Ovary (tissue), 10 donors: ENCODE measurements at places on chromosomes 5 and 9. TPM values are rescaled to one million over a fixed set of nuclear protein-coding genes. Genes with fewer than 3 reads are reported as not detected.

DNA sequence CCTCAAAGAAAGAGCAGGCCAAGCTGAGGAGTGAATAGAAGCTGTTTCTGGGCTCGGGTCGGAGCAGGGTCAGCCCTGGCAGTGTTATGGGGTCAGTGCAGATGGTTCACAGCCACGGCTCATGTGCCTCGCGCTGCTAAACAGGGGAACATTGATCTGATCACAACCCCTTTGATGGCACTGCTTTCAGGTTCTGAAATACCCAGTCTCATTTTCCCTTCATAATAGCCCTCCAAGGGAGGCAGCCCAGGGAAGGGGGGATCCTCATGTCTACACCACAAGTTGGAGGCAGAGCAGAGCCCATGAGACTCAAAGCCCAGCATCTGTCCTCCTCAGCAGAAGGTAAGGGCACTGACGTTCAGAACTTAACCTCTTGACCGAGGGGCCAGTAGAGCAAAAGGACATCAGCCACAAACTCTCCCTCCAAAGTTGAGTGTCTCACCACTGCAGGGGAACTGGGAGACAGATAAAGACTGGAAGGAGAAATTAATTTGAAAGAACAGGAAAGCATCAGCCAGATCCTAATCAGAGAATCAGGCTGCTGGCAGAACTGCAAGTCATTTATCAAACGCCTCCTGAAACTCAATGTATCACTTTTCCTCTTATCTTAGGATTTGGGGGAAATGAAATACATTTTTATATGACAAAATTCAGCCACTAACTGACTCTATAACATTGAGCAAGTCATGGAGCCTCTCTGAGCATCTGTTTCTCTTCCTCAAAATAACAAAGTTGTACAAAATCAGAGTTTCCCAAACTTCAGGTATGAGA is 110.6 kb downstream of the SH3TC2 start:
- H3K4me3 ChIP-seq, result no peak overlapping the region
- no peak for DNase-seq
- no peak overlapping the region for H3K27ac ChIP-seq
- no peaks in the 10 kb centered on the region for H3K36me3 ChIP-seq
- no peaks in the 10 kb centered on the region for H3K4me1 ChIP-seq

- no peaks in the 10 kb centered on the region for H3K4me1 ChIP-seq
- peak; percentile 35 for DNase-seq
- no peaks in the 10 kb centered on the region for H3K36me3 ChIP-seq
- H3K4me3 ChIP-seq, result no peak overlapping the region
- no peak overlapping the region for H3K27ac ChIP-seq
- no peaks in the 10 kb centered on the region for H3K27me3 ChIP-seq
Observed at GRCh38 chr5:119398727-119399466, 43.1 kb downstream of the TNFAIP8 start.

- no peak overlapping the region for H3K4me3 ChIP-seq
- no peaks in the 10 kb centered on the region for H3K27me3 ChIP-seq
- no peak for DNase-seq
- no peak overlapping the region for H3K27ac ChIP-seq
- H3K4me1 ChIP-seq, result no peaks in the 10 kb centered on the region
- H3K36me3 ChIP-seq, result no peaks in the 10 kb centered on the region
Observed at GRCh38 chr5:43859309-43859708, 256.3 kb downstream of the NNT start.

DNA sequence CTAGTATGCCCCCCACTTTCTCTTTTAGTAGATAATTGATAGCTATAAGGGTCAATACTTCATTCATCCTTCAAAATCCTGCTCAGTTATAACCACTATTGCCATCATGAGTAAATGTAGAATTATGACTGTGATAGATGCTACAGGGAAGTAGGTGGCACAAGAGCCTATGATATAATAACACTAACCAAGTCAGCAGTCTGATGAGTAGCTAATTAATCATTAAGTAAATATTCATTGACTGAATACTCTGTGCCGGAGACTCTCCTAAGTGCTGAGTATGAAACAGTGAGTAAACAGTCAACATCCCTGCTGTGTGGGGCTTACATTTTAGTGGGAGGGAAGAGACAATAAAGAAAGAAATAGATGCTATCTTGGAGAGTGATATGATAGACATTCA is 430.3 kb upstream of the ZNF462 start:
- H3K36me3 ChIP-seq, result no peaks in the 10 kb centered on the region
- no peaks in the 10 kb centered on the region for H3K4me1 ChIP-seq
- H3K27me3 ChIP-seq, result no peaks in the 10 kb centered on the region
- H3K4me3 ChIP-seq, result no peak overlapping the region
- no peak for DNase-seq

GRCh38 chr5:10634562-10634961 is 70.7 kb downstream of the ANKRD33B start:
- no peak for DNase-seq
- no peak overlapping the region for H3K4me3 ChIP-seq
- no peak overlapping the region for H3K27ac ChIP-seq
- H3K27me3 ChIP-seq, result no peaks in the 10 kb centered on the region
- no peaks in the 10 kb centered on the region for H3K36me3 ChIP-seq

GRCh38 chr5:53350991-53351770 is 129.2 kb upstream of the FST start:
- H3K4me3 ChIP-seq, result no peak overlapping the region
- no peak for DNase-seq
- no peaks in the 10 kb centered on the region for H3K4me1 ChIP-seq
- H3K27ac ChIP-seq, result no peak overlapping the region

DNA sequence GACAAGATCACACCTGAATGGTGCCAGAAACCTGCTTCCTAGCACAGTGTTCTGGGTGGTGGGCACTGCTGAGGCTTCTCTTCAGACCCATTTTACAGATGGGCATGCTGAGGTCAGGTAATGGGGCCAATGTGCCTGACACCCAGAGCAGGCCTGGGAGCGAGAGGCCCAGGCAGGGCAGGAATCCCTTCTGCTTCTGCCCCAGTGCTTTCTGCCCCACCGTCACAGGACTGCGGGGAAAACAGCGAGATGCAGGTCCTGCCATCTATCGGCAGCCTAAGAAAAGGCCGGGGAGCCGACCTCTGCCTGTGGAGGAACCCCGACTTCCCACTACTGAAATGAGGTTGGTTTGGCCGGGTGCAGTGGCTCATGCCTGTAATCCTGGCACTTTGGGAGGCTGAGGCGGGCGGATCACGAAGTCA is 22.8 kb upstream of the RNU6ATAC start:
- H3K4me1 ChIP-seq, result peaks cover 25% of the 10 kb centered on the region
- no peak overlapping the region for H3K27ac ChIP-seq
- H3K27me3 ChIP-seq, result no peaks in the 10 kb centered on the region
- no peaks in the 10 kb centered on the region for H3K36me3 ChIP-seq
- H3K4me3 ChIP-seq, result no peak overlapping the region

- no peaks in the 10 kb centered on the region for H3K27me3 ChIP-seq
- no peak overlapping the region for H3K4me3 ChIP-seq
- H3K36me3 ChIP-seq, result no peaks in the 10 kb centered on the region
Observed at GRCh38 chr9:77954013-77954665, 77.5 kb downstream of the GNAQ start.

- H3K36me3 ChIP-seq, result no peaks in the 10 kb centered on the region
- no peak overlapping the region for H3K4me3 ChIP-seq
- H3K27me3 ChIP-seq, result no peaks in the 10 kb centered on the region
- no peak for DNase-seq
- peaks cover 8% of the 10 kb centered on the region for H3K4me1 ChIP-seq
Observed at GRCh38 chr5:102911973-102912372, 156.9 kb downstream of the PAM start.

GRCh38 chr5:64876203-64876602 is 107.5 kb downstream of the CWC27 start:
- no peak for DNase-seq
- H3K4me1 ChIP-seq, result no peaks in the 10 kb centered on the region
- no peak overlapping the region for H3K27ac ChIP-seq

DNA sequence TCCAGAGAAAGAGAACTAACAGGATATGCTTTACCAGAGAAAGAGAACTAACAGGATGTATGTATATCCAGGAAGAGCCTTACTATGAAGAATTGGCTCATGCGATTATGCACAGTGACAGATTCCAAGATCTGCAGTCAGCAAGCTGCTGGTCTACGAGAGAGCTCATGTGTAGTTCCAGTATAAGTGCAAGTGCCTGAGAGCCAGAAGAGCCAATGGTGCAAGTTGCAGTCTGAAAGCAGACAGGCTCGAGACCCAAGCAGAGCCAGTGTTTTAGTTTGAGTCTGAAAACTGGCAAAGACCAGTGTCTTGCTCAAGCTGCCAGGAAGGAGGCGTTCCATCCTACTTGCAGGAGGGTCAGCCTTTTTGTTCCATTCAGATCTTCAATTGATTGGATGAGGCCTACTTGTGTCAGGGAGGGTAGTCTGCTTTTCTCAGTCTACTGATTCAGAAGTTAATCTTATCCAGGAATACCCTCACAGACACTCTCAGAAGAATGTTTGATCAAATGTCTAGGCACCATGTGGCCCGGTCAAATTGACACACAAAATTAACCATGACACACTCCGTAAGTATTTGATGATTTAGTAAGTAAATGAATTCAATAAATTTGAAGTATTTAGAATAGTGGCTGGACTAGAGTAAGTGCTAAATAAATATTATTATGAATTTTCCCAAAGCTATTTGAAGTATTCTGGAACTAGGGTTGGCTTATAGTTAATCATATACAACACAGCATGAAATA is 372.1 kb upstream of the SGCD start:
- no peaks in the 10 kb centered on the region for H3K36me3 ChIP-seq
- H3K27ac ChIP-seq, result no peak overlapping the region
- H3K4me3 ChIP-seq, result no peak overlapping the region
- DNase-seq, result no peak
- H3K27me3 ChIP-seq, result no peaks in the 10 kb centered on the region
- H3K4me1 ChIP-seq, result no peaks in the 10 kb centered on the region

- no peaks in the 10 kb centered on the region for H3K36me3 ChIP-seq
- no peaks in the 10 kb centered on the region for H3K27me3 ChIP-seq
Observed at GRCh38 chr5:124689653-124690052, 56.8 kb downstream of the ZNF608 start.

- H3K4me3 ChIP-seq, result no peak overlapping the region
- no peaks in the 10 kb centered on the region for H3K27me3 ChIP-seq
- H3K36me3 ChIP-seq, result no peaks in the 10 kb centered on the region
- no peak for DNase-seq
- no peak overlapping the region for H3K27ac ChIP-seq
- no peaks in the 10 kb centered on the region for H3K4me1 ChIP-seq
Observed at GRCh38 chr5:89830691-89831090, 578.9 kb downstream of the CETN3 start.

GRCh38 chr5:57172466-57173318 is 1.2 kb upstream of the GPBP1 start:
- H3K27ac ChIP-seq, result peak overlapping the region; percentile 97
- peak overlapping the region; percentile 96 for H3K4me3 ChIP-seq
- no peak for DNase-seq
- no peaks in the 10 kb centered on the region for H3K36me3 ChIP-seq
- H3K27me3 ChIP-seq, result no peaks in the 10 kb centered on the region

DNA sequence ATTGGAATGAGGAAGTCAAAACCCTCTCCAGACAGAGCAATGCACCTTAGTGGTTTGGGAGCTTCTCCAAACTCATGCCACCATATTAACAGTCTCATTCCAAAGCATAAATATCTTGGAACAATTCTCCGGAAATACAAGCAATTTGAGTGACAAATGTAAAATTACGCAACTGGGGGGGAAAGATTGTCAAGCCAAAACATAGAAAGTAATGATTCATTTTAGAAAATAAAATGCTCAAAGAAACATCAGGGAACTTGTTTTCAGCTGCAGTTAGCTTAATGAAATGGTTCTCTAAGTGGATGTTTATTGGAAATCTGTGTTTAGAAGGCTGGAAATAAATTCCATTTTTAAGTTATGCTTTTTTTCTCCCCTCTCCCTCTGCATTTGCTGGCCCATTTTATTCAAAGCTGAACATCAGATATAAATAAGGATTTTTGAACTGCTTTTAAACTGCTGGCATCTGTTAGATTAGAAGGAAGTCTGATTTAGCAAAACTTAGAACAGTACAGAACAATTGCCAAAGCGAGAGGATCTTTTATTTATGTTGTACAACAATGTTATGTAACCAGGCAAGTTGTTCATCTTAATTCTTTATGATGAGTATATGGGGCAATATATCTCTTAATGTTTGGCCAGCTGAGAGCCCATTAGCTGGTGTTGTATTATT is 551.9 kb downstream of the PRELID2 start:
- H3K27ac ChIP-seq, result no peak overlapping the region
- no peaks in the 10 kb centered on the region for H3K4me1 ChIP-seq
- no peak for DNase-seq
- H3K36me3 ChIP-seq, result no peaks in the 10 kb centered on the region
- no peak overlapping the region for H3K4me3 ChIP-seq
- no peaks in the 10 kb centered on the region for H3K27me3 ChIP-seq

DNA sequence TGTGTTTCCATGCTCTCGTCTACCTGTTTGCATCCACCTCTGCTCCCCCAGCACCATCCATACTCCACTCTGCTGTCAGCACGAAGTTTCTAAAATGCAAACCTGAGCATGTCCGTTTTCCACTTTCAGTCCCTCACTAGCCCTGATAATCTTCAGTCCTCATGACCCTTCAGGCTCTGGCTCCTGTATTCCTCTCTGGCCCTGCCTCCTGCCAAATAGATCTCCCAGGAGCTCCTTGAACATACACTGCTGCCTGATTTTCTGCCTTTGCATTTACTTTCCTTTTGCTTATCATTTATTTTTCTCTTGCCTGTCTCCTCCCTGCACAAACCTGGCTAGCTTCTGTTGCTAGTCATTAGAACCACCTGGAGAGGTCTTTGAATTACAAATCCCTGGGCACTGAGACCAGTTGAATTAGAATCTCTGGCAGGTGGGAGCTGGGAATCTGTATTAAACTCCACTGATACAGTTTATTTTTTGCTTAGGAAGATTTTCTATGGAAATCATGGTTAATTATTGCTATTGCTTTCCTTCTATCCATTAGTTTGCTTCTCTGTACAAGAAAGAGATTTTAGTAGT is 18.5 kb downstream of the ARHGEF28 start:
- H3K4me1 ChIP-seq, result peaks cover 9% of the 10 kb centered on the region
- H3K4me3 ChIP-seq, result no peak overlapping the region
- H3K27ac ChIP-seq, result no peak overlapping the region
- no peaks in the 10 kb centered on the region for H3K36me3 ChIP-seq
- no peak for DNase-seq
- no peaks in the 10 kb centered on the region for H3K27me3 ChIP-seq

GRCh38 chr5:5421149-5421960 is 1.1 kb upstream of the ICE1 start:
- H3K4me1 ChIP-seq, result peaks cover 17% of the 10 kb centered on the region
- H3K4me3 ChIP-seq, result peak overlapping the region; percentile 75
- H3K36me3 ChIP-seq, result no peaks in the 10 kb centered on the region
- DNase-seq, result no peak
- H3K27me3 ChIP-seq, result no peaks in the 10 kb centered on the region

- H3K27ac ChIP-seq, result no peak overlapping the region
- no peaks in the 10 kb centered on the region for H3K4me1 ChIP-seq
- H3K36me3 ChIP-seq, result no peaks in the 10 kb centered on the region
- no peak for DNase-seq
- no peaks in the 10 kb centered on the region for H3K27me3 ChIP-seq
- H3K4me3 ChIP-seq, result no peak overlapping the region
Observed at GRCh38 chr9:69945671-69946141, 97.9 kb upstream of the MAMDC2 start.

GRCh38 chr9:106878934-106879333 is 16.0 kb downstream of the ZNF462 start:
- peaks cover 25% of the 10 kb centered on the region for H3K4me1 ChIP-seq
- H3K27ac ChIP-seq, result no peak overlapping the region
- H3K36me3 ChIP-seq, result no peaks in the 10 kb centered on the region
- no peak overlapping the region for H3K4me3 ChIP-seq
- no peaks in the 10 kb centered on the region for H3K27me3 ChIP-seq

NUTM2G gene
- total RNA-seq, result not detected

NRARP gene
- 3.7 TPM for total RNA-seq

HTR4 gene
- 0.11 TPM for total RNA-seq

RECK gene
- 13.4 TPM for total RNA-seq

HSPB3 gene
- not detected for total RNA-seq

FCHO2 gene
- total RNA-seq, result 25.2 TPM

FOXD4L6 gene
- not detected for total RNA-seq

RGS7BP gene
- 3.5 TPM for total RNA-seq

LHX6 gene
- total RNA-seq, result 1.7 TPM

SELENOP gene
- 756 TPM for total RNA-seq

C7 gene
- 979 TPM for total RNA-seq
